H1 (cell line): ENCODE measurements at places on chromosomes 5 and 9.

DNA sequence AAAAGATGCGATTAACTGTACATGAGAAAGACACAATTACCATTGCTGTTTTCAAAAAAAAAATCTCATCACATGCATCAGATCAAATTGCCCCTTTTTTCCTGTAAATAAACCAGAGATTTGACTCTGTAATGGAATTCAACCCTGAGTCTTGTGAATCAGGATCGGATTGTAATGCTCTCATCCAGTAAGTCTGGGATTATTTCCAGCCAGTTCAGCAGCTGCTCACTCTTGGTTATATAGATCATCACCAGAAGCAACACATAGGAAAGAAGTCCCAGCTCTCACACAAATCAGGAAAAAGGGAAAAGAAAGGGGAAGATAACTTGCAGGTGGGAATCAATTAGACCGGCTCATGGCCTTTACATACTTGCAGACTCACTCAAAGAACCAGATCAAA, 97.8 kb upstream of the SPOCK1 start:
- DNase-seq: no peak

GRCh38 chr5:118906947-118907346, 81.4 kb downstream of the DTWD2 start:
- no peak for DNase-seq

DNA sequence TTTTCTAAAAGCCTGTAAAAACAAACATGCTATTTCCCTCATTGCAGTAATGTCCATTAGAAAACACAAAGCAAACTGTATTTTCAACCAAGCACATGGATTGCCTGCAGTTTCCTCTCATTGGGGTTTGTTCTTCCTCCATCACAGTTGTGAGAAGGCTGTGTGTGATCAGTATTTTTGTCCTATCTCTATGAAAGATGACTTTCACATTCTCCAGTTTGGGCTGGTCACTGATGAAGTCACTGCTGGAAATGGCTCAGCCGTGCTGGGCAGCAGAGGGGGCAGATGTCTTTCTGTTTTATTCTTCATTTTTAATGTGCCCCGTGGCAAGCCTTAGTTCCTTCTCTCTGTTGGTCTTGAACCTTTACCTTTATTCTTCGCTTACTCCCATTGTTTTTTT, 288.9 kb upstream of the MPDZ start:
- no peak for DNase-seq

DNA sequence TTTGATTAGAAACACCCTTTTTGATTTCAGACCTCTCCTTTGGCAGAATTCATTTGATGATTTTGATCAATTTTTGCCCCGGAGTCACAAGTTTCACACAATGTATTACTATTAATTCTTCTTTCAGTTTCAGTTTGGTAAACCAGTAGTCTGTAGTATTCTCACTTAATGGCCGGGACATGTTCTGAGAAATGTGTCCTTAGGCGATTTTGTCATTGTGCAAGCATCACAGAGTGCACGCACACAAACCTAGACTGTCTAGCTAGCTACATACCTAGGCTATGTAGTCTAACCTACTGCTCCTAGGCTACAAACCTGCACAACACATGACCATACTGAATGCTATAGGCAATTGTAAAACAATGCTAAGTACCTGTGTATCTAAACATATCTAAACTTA, 662.5 kb downstream of the IRX1 start:
- DNase-seq: no peak

GRCh38 chr5:149796030-149796429, 65.9 kb downstream of the PPARGC1B start:
- no peak for DNase-seq

GRCh38 chr9:96158147-96158546, 143.8 kb downstream of the HSD17B3 start:
- no peak for DNase-seq

DNA sequence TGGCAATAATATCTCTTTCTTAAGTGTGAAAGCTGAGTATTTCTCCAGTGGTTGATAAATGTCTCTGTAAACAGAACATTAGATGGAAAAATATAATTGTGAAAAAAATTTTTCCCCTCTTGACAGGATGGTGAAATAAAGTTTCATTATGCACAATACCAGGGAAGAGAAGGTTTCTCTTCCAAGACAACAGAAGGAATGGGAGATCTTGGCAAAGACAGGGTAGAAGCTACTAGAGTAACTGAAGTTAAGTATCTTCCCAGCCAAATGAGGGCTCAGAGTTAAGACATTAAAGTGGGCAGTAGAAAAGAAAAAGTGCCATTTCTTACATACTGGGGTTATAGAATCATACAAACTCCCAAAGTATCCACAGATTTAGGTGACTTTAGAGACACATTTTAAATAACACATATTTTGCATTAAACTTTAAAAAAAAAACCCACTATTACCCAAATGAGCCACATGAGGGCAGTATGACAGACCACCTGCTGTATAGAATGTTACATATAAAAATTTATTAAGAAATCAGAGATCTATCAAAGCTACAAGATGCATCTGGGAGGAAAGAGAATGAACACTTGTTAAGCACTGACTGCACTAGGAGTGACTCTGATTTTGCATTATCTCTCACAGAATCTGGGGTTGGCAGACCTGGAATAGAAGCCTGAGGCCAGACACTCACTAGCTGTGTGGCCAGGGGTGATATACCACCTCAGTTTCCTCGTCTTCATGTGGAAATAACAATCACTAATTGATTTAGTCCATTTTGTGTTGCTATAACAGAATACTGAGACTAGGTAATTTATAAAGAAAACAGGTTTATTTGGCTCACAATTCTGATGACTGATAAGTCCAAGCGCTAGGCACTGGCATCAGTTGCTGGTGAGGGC, 98.5 kb downstream of the ARSB start:
- no peak for DNase-seq

DNA sequence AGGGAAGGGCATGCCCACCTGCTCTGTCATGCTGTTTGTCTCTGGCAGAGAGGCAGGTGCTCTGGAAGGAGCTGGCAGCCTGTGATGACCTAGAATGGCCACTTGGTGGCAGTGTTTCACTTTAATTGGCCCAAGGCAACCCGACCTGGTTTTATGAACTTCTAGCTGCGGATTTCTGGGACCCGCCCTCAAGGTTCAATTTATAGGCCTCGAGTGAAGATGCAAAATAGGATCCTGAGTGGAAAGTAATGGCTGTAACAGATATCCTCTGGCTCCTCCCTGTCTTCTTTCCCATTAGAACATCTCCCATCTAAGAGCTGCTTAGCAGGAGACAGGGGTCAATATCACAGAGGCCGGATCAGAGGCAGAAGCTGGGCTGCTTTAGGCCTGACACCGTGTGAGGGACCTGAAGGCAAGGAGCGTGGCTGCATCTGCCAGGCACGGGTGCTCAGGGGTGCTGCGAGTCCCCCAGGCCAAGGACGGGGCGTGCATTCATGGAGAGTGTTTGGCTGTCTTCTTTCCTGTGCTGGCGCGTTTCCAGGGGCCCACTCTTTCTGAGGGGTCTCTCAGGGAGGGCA, 56.7 kb upstream of the SLC28A3 start:
- peak; percentile 31 for DNase-seq

- peak; percentile 87 for DNase-seq
Measured at GRCh38 chr5:141637767-141638419, 1.1 kb downstream of the RELL2 start.

DNA sequence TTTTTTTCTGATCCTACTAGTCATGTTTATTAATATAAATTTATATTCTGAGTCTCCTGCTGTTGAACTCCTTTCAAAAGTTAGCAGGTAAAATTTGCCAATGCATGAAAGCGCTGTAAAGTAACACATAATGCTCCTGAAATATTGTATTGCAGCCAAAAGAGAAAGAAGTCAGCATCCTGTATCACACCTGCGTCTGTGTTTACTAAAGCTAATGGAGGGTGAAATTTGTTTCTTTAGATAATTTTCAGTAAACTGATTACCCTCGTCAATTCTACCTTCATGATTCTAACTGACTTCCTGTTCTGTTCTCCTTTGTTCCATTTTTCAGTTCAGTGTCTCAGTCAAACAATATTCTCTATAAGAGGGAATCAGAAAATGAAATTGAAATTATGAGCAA, 415.4 kb downstream of the CDH9 start:
- no peak for DNase-seq

DNA sequence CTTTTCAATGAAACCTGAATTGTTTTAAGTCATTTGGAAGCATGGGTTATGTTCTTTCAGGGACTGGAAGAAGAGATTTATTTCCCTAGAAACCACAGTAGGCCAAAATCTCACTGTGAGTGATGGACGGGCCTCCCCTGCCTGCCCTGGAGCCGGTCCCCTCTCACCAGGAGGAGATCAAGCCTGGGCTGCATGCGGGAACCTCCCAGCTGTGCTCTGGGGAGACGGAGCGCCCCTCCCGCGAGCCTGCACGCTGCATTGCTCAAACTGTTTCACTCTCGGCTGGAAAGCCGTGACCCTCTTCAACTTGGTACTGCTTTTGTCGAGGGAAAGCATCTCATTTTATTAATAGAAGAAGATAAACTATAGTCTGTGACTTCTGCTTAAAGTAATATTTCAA, 85.4 kb downstream of the IRX2 start:
- no peak for DNase-seq

DNA sequence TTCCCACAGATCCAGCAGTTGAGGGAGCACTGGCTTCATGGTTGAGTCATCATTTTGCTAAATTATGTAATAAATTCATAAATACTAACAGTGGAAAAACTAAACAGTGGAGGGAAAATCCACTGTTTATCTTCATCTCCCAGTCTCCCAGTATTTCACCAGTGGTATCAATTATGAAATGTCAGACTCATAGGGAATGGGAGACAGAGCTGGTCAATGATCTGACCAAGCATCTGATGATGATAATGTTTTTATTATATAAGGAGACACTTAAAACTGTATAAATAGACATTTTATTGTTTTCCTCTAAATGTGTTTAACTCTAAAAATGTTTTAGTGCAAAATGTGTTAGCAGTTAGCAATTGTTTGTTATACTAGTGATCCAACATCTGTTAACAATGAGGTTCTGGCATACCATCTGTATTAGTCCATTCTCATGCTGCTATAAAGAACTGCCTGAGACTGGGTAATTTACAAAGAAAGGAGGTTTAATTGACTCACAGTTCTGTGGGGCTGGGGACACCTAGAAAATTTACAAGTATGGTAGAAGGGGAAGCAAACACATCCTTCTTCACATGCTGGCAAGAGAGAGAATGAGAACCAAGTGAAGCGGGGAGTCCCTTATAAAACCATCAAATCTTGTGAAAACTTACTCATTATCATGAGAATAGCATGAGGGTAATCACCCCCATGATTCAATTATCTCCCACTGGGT, 11.8 kb upstream of the REEP5 start:
- no peak for DNase-seq

DNA sequence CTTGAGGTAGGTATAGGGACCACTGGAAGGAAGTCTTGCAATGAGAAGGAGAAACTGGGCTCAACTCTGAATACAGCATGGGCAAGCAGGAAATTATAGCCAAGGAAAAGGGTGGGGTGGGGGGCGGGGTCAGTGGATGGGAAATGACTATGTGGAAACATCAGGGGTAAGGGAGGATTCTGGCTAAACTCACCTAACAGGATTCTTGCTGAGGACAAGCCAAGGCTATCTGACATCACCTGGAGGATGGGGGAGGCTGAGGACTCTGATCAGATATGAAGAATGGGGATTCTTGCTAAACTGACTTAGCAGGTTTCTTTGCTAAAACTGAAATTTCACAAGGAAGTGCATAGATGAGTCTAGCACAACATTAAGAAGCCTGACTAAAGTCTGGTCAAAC, 40.8 kb downstream of the CTSL start:
- DNase-seq: no peak

- peak; percentile 47 for DNase-seq
Measured at GRCh38 chr5:76867827-76868693, 18.2 kb downstream of the S100Z start.

DNA sequence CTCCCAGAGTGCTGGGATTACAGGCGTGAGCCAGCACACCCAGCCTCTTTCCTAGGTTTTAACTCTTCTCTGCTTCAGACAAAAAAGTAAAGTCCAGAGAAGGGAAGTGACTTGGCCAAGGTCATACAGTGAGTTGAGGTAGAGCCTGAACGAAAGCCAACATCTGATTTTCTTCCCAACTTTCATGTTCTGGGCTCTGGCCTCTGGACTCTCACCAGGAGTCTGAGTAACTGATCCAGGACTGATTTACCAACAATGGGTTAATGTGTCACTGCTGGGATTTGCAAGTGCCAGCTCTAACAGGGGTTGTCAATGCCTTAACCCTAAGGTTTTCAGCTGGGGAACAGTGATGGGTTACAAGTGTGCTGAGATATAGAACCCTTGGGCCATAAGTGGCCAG, 32.2 kb upstream of the LARP1 start:
- no peak for DNase-seq

GRCh38 chr9:130694205-130694604, 625 bp downstream of the EXOSC2 start:
- no peak for DNase-seq

DNA sequence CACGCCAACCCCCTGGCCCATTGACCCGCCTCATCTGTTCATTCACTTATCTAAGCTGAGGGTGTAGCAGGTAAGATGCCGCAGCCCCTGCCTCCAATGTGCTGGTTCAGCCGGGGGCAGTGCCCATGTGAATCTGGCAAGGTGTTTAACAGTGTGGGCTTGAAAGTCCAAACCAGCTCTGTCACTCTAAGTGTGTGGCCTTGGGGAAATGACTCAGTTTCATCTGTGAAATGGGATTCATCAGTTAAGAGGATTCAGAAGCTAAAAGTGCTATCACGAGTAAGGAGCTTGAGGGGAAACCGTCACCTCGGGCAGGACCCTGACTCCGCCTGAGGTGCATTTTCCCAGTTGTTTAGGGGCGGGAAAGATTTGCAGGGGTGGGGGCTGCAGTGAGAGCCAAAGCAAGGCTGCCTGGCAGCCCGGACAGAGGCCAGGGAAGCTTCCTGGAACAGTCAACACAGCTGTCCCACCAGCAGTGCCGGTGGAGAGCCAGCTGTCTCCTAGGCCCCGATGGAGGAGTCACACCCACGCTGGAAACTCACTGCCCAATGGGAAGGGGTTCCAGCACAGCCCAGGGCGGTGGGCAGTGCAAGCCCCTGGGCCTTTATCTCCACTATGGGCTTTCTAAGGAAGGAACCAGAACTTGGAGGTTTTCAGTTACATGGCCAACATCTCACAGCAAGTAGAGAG, 9.7 kb upstream of the URM1 start:
- no peak for DNase-seq

- DNase-seq: no peak
Measured at GRCh38 chr5:132684491-132684890, 10.7 kb downstream of the IL4 start.

GRCh38 chr5:52738095-52738506, 49.6 kb upstream of the ITGA1 start:
- DNase-seq: no peak

DNA sequence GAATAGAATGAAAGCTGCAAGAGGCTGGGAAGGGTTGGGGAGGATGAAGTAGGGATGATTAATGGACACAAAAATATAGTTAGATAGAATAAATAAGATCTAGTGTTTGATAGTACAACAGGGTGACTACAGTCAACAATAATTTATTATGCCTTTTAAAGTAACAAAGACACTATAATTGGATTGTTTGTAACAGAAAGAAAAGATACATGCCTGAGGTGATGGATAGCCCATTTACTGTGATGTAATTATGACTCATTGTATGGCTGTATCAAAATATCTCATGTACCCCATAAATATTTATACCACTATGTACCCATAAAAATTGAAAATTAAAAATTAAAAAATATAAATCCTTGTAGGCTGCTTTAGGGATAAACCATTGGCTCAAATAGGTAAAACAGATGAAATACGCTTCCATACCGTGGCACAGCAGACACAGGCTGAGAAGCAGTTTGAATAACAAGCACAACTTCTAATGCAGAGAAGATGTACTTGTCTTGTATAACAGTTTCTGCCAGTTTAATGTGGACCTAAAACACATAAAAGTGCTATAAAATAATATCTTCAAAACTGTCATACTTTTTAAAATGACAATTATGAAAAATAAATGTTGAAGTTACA, 34.9 kb downstream of the APBA1 start:
- DNase-seq: no peak

- DNase-seq: no peak
Measured at GRCh38 chr9:72332351-72332750, 32.7 kb downstream of the ZFAND5 start.
